ENCODE measurements at places on chromosomes 6 and 20.

- DNase-seq, result no peak
Measured at GRCh38 chr6:32076321-32076809, 32.8 kb downstream of the TNXB start.

DNA sequence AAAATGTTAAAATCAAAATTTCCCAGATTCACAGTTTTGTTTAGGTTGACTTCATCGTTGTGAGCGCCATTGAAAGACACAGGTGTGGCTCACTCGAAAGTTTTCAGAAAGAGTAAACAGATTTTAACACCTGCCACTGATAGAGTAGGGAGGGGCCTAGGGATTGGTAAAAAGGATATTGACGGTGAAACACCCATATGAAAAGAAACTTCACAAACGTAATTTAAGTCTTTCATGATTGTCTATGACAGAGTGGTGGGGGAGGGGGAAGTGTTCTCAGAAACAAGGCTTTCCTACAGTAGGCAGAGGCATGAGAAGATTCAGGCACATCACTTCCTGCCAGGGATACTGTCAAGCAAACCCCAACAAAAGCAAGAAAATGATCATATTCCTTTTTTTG lies 101.4 kb downstream of the PERP start:
- no peak for DNase-seq

DNA sequence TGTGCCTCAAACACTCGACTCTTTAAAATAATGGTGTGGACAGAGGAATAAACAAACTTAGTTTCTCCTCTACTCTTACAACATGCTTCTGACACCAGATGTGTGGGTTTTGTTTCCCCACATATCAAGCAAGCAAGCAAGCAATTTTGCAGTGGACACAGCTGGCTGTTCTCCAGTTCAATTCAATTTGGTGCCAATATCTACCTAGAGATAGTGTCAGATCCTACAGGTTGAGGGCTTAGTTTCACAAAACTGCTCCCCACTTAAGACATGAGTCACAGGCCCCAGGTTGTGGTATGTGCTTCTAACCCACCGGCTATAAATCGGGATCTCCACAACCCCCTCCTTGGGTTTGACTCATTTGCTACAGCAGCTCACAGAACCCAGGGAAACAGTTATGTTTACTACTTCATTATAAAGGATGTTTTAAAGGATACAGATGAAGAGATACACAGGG lies 131.4 kb upstream of the TRAF3IP2 start:
- DNase-seq, result no peak

GRCh38 chr6:143529095-143529494 lies 17.6 kb upstream of the FUCA2 start:
- DNase-seq, result no peak

DNA sequence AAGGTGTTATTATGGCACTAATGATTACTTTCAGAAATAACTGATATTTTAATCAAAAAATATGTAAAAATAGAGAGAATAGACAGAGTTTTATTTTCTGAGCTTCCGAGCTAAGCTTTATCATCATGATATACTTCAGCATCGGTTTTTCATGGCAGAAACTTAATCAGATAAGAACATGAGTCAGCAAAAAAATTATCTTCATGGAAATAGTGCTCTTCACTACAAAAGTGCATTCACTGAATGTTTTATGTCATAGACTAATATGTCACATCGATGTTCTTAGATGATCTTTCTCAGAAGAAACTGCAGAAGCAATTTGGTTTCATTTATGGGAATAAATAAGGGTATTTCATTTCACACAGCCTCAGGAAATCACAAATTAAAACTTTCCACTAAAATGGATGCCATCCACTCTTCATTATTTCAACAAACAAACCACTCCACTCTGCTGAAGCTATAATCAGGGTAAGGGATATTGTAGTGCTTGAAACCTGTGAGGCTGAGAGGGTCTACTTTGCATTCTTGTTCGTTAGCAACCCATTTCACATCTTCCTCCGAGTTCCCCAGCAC lies 10.2 kb upstream of the MAP3K7 start:
- DNase-seq, result no peak

DNA sequence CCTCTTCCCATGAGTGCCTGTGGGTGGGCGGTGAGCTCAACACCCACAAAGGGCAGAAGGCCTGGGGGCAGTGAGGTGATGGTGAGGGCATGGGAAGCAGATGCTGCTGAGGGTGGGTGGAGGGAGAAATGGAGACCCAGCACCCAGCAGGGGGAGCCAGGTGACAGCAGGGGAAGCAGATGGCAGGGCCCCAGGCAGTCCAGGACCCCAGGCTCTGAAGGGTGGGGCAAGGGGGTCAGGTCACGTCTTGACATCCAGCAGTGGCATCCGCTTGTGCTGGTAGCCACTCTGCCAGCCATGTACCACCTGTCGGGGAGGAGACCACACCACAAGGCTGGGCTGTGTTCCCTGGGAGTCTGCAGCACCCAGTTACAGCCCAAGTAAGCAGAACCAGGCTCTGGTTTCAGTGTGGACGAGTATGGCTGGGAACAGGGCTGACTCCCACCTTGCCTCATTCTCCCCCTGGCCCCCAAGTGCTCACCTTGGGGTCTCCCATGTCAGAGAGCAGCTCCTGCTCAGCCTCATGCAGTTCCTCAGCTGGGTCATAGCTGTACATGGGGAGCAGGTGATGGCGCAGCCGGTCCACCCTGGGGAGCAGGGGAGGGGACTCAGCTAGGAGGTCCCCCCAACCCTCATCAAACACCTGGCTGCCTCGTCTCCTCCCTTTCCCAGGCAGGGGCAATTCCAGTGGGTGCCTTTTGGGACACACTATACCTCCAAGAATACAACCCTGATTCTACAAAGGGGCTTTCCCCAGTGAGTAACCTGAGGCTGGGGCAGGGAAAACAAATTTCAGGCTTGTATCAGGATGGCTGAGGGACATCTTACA lies 2.0 kb downstream of the SMIM29 start:
- DNase-seq, result peak; percentile 60

DNA sequence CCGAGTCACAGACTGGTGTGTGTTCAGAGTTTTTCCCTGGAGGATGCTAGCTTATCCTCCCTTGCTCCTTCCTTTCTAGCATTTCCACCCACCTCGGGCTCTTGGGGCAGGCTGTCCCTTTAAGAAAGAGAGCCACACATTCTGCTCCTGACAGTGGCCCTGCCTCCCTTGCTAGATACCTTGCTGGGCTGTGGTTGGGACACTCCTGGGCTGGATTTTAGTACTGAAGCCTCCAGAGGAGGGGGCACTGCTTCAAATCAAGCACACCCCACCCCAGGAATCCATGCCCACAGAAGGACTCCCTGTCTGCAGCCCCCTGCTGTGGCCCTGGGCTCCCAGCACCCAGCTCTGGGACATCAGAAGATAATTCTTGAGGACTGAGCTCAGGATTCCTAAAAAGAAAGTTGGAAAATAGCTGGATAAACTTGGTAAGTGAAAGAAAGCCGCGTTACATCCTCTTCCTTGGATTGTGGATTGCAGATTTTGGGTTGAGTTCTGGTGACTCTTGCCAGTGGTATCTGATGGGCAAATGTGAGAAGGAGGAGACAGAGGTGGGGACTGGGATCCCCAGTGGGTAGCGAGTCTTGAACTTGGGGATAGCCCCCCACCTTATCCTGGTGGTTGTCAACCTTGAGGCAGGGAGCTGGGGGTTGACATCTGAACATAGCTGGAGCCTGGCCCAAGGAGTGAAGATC lies 29.0 kb downstream of the DAAM2 start:
- no peak for DNase-seq

DNA sequence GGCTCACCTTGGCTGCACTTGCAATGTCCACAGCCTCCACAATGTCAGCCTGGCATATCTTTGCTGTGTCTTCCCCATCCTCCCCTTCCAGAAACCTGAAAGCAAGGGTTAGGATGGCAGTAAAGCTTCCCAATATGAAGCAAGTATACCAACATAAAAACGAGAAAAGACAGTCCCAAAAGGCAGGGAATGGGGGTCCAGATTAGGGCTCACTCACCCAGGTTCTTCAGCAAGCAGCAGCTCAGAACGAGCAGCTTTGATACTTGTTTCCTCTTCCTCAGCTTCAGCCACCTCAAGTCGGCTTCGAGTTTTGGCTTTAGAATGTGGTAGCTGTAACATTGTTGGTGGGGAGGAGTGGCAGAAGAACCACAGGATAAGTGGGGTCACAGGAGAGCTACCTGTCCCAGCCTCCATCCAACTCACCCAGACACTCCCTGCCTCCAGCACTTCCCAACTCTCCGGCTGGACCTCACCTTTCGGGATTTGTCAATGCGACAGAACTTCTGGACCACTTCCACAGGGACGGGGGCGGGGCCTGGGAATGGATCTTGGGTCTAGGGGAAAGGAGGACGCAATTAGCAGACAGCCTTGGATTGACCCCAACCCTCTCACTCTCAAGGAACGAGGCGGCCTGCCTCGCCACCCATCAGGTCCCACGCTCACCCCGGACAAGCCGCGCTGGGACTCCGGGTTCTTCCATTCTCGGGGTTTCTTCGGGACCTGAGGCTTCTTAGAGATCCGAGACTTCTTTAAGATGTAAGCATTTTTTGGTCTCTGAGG lies 708 bp downstream of the WDR46 start:
- no peak for DNase-seq

DNA sequence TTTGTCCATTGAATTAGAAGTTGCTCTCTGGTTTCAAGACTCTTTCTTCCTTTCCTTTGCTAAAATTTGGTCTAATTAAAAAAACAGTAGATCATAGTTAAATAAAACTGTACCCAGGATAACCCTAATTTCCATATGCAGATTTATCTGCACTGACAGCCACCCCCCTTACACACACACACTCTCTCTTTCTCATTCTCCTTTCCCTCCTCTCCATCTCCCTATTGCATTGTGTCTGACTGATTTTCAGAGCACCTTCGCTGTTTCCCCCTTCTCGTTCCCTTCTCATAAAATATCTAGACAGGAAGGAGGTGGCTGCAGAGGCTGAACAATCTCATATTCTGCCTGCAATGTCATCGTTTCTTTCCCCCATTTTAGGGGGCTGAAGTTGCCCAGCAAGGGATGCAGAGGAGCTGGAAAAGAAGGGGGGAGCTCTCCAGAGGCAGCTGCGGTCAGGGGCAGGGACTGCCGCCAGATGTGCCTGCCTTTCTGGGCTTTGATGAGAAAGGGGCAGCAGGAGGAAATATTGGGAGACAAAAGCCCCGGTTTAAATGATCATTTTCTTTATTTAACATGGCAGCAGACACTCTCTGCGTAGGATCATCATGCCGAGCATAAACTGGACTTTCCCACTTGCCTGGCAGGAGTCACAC lies 22.5 kb upstream of the MMS22L start:
- DNase-seq, result no peak

- no peak for DNase-seq
Measured at GRCh38 chr6:63303476-63303875, 16.3 kb downstream of the LGSN start.

GRCh38 chr6:168086066-168086465 lies 7.1 kb upstream of the FRMD1 start:
- no peak for DNase-seq

DNA sequence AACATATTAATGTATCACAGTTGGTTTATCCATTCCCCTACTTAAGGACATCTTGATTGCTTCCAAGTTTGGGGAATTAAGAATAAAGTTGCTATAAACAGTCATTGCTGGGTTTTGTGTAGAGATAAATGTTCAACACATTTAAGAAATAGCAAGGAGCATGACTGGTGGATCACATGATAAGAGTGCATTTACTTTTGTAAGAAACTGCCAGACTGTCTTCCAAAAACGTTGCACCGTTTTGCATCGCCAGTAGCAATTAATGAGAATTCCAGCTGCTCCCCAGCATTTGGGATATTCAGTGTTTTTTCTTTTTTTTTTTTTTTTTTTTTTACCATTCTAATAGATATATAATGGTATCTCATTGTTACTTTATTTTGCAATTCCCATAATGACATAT lies 695.7 kb upstream of the GJE1 start:
- DNase-seq, result no peak

- DNase-seq, result no peak
Measured at GRCh38 chr6:161162722-161163121, 111.1 kb downstream of the AGPAT4 start.

DNA sequence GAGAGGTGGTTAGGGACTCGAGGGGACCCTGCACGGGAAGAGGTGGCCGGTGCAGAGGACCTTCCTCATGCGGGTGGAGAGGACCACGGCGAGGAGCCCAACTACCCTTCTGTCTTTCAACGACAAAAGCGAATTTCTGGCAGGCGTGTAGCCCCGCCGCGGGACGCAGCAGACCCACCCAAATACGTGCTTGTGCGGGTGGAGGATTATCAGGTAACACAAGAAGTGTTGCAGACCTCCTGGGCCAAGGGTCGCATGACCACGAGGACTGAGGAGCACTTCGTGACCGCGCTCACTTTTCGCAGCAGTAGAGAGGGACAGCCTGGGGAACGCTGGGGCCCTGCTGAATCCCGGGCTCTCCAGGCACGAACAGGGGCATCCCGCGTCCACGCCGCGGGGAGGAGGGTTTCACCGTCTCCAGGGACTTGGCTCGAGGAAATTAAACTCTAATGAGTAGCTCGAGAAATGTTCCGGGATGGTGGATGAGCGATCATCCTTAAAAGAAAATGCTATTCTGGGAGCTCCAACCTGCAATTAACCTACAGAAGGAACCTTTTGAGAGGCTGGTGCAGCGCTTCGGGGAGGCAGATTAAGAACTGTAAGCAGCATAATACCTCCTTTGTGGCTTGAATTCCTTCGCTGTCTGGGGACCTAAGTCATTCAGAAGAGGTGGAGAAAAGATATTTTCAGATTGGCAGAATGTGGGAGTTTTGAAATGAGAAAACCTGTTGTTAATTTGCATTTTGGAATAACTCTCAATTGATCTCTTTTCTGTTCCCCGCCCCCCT lies 804 bp downstream of the C6orf141 start:
- no peak for DNase-seq

DNA sequence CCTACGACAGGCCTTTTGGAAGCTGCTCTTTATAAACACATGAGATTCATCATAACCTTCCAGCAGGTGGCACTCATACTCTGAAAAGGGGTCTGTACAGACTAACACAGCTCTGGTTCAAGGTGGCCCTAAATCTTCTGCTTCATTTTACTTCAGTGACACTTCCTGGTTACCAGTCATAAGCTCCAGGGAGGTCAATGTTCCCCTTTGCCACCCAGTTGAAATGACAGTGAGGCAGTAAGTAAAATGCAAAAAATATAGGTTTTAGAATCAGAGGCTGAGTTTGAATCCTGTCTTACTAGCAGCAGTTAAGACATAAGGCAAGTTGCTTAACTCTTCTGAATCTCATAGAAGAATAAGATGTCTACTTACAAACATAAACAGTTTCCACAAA lies 132.8 kb downstream of the CDK19 start:
- peak; percentile 76 for DNase-seq

DNA sequence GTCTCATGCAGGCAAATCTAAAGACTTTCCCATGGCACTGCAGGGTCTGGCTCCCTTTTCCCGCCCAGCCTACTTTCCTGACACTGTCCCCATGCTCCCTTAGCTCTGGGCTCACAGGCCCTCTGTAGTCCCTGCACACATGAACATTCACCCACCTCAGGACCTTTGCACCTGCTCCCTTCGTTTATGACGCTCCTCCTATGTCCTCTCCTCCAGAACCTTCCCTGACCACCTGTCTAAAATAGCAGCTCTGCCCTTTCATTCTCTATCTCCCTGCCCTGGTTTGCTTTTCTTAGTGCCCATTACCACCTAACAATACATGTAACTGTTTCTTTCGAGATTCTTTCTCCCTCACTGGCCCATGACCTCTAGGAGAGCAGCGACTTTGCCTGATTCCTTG lies 22.3 kb downstream of the HM13 start:
- DNase-seq, result no peak
